ENCODE measurements at places on chromosomes 1 and 21. TPM values are rescaled to one million over a fixed set of nuclear protein-coding genes. Genes with fewer than 3 reads are reported as not detected.

The CLDN8 gene
- total RNA-seq, result not detected

The ATF6 gene
- 83.1 TPM for total RNA-seq

The CRNN gene
- total RNA-seq, result not detected

The REN gene
- total RNA-seq, result not detected

The DNALI1 gene
- 2.9 TPM for total RNA-seq

The KCNJ10 gene
- not detected for total RNA-seq

The NTNG1 gene
- total RNA-seq, result 0.13 TPM

The NECTIN4 gene
- 0.40 TPM for total RNA-seq

The APCS gene
- not detected for total RNA-seq

The TP73 gene
- total RNA-seq, result 0.13 TPM

The MYBPH gene
- total RNA-seq, result not detected

The PGBD5 gene
- under 0.01 TPM for total RNA-seq

The NCSTN gene
- total RNA-seq, result 87.2 TPM

The CLCA1 gene
- not detected for total RNA-seq

The MACF1 gene
- 1,006 TPM for total RNA-seq

The SPRR2F gene
- not detected for total RNA-seq

The CFHR3 gene
- not detected for total RNA-seq

The CSMD2 gene
- total RNA-seq, result under 0.01 TPM

The KRTAP10-9 gene
- not detected for total RNA-seq

The KRTAP19-1 gene
- not detected for total RNA-seq

The DPH5 gene
- 35.0 TPM for total RNA-seq

The SGIP1 gene
- 22.3 TPM for total RNA-seq

The FCER1G gene
- not detected for total RNA-seq

The PODN gene
- total RNA-seq, result 0.29 TPM

The LRRC53 gene
- not detected for total RNA-seq

The DENND2C gene
- 0.86 TPM for total RNA-seq

The L1TD1 gene
- not detected for total RNA-seq

The CLCA4 gene
- not detected for total RNA-seq

The RASAL2 gene
- total RNA-seq, result 25.5 TPM

The FCGR3A gene
- not detected for total RNA-seq

The ANKRD65 gene
- total RNA-seq, result 0.07 TPM

The CELF3 gene
- total RNA-seq, result not detected

The GRIK1 gene
- total RNA-seq, result not detected

The LCE1C gene
- not detected for total RNA-seq

The FOXD2 gene
- total RNA-seq, result 0.13 TPM

The ARMH1 gene
- not detected for total RNA-seq

The CA14 gene
- total RNA-seq, result not detected

The DPT gene
- not detected for total RNA-seq

The CCDC27 gene
- total RNA-seq, result not detected

The OR10J1 gene
- not detected for total RNA-seq

The SHE gene
- total RNA-seq, result 77.0 TPM

The LCE3A gene
- not detected for total RNA-seq

The EXO1 gene
- total RNA-seq, result 26.9 TPM

The GTF2B gene
- 31.6 TPM for total RNA-seq

The GPR37L1 gene
- not detected for total RNA-seq

The UBXN10 gene
- 0.07 TPM for total RNA-seq

The RNU1-3 gene
- under 0.01 TPM for total RNA-seq

The PCAT6 gene
- total RNA-seq, result not detected

The SPATA21 gene
- under 0.01 TPM for total RNA-seq

The TLCD4 gene
- total RNA-seq, result 0.13 TPM

The ELAPOR1 gene
- 0.53 TPM for total RNA-seq

The ST6GALNAC5 gene
- not detected for total RNA-seq

Data from thoracic aorta endothelial cell (primary cell).